ENCODE measurements at places on chromosomes 16 and 17.

DNA sequence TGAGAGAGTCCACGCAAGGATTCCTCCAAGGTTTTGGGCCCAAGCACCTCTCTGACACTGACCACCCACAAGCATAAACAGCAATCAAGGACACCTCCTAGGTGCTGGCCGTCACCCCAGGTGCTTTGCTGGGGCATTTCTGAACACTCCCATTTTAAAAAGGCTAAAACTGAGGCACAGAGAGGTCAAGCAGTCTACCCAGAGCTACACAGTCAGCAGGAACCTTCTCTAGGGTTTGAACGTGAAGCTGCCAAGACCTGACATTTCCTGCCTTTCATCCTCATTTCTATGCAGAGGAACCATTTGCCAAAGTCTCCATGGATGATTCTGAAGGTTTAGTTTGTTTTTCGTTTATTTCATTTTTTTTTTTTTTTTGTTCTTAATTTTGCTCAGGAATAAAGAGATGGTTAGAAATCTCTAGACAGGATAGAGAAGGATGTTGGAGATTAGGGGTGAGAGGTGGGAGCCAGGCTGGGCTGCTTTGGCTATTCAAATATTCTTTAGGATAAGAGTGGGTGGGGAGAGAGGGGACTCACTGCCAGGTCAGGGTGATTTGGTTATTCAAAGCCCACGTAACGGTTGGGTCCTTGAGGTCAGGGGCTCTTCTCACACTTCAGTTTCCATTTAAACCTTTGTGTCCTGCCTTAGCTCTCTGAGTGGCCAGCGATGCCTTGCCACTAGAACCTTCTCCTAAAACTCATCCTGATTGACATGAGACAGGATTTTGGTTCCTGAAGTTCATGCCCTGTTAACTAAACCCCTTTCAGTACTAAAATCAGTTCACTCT is 6.2 kb downstream of the PLCG2 start:
- H3K27ac ChIP-seq = peak overlapping the region; percentile 78
- H3K36me3 ChIP-seq = peaks cover 17% of the 10 kb centered on the region
- H3K4me1 ChIP-seq = peaks cover 42% of the 10 kb centered on the region
- H3K4me3 ChIP-seq = peak overlapping the region; percentile 75

GRCh38 chr16:1141716-1142115 is 11.2 kb upstream of the CACNA1H start:
- H3K27ac ChIP-seq = no peak overlapping the region
- no peaks in the 10 kb centered on the region for H3K36me3 ChIP-seq
- no peak for DNase-seq
- no peak overlapping the region for H3K4me3 ChIP-seq

- no peak overlapping the region for H3K4me3 ChIP-seq
- no peak overlapping the region for H3K27ac ChIP-seq
- no peaks in the 10 kb centered on the region for H3K4me1 ChIP-seq
- no peak for DNase-seq
- no peaks in the 10 kb centered on the region for H3K36me3 ChIP-seq
These were observed 1839.2 kb downstream of the TP53TG3F start for GRCh38 chr16:35298460-35299243.

GRCh38 chr17:10031127-10031526 is 126.1 kb upstream of the RCVRN start:
- H3K27ac ChIP-seq = no peak overlapping the region
- no peak overlapping the region for H3K4me3 ChIP-seq
- no peaks in the 10 kb centered on the region for H3K36me3 ChIP-seq
- H3K4me1 ChIP-seq = peaks cover 18% of the 10 kb centered on the region

DNA sequence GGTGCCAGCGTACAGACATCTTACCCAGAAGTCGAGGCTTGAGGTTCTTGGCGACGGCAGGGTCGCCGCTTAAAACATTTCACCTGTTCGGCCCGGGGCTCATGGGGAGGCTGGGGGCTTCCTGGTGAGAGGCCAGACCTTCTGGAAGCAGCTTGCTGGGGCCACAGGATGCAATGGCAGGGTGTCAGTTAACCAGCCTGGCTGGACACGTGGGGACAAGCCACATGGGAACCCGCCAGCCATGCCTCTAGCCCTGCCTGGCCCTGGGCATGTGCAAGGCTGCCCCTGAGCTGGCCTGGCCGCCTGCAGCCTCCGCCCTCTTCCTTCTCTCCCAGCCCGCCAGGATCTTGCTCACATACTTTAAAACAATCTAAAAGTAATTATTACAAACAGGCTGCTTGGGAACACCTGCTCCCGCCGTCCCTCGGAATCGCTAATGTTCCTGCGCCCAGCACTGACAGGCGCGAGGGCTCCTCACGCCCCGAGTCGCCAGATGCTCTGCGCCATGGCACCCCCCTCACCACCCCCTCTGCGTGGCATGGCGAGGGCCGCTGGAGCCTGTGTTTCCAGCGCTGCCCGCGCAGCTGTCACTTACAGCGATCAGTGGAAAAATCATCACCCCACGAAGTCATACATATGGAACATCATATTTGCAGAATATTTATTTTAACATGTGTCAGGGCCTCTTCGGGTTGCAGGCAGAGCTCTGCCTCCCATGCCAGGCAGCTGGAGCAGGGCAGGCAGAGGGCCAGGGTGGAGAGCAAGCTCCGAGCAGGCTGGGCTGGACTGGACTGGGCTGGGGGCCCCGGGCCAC is 188.7 kb upstream of the GSE1 start:
- H3K27me3 ChIP-seq = no peaks in the 10 kb centered on the region
- H3K4me1 ChIP-seq = no peaks in the 10 kb centered on the region
- DNase-seq = no peak
- H3K36me3 ChIP-seq = no peaks in the 10 kb centered on the region
